ENCODE measurements at places on chromosomes 5 and 9. TPM values are rescaled to one million over a fixed set of nuclear protein-coding genes. Genes with fewer than 3 reads are reported as not detected.
A peak's percentile ranks its signal among the peaks of the same experiment; 100 is the strongest.

The PKN3 gene
- total RNA-seq = 16.9 TPM

The HMMR gene
- 2.8 TPM for total RNA-seq

The ARAP3 gene
- total RNA-seq = 0.44 TPM

The SGCD gene
- total RNA-seq = not detected

The UBE2QL1 gene
- 1.3 TPM for total RNA-seq

The NUTM2G gene
- not detected for total RNA-seq

The ADAMTS12 gene
- total RNA-seq = not detected

The KCTD16 gene
- not detected for total RNA-seq

GRCh38 chr5:67451640-67452279 lies 255.2 kb upstream of the CD180 start:
- DNase-seq = no peak

DNA sequence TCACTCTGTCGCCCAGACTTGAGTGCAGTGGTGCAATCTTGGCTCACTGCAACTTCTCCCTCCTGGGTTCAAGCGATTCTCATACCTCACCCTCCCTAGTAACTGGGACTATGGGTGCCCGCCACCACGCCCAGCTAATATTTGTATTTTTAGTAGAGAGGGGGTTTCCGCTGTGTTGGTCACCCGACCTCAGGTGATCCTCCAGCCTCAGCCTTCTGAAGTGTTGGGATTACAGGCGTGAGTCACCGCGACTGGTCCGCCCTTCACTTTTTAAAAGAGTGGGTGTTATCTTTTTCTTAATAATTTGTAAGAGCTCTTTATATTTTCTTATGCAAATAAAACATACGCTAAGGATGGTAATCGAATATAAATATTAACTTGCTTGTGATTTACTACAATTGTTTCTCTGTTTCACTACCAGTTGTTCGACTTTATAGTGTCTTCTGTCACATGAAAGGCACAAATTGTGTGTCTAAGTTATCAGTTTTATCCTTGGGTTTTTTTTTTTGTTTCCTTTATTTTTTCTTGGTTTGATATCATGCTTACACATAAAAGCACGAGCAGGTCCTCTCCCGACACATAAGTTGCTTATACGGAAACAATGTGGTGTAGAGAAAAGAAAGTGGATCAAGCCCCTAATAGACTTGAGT lies 1.9 kb upstream of the GPBP1 start:
- DNase-seq = peak; percentile 25

GRCh38 chr9:103410059-103410458 lies 414.9 kb downstream of the CYLC2 start:
- DNase-seq = no peak

GRCh38 chr9:68637020-68637419 lies 68.0 kb upstream of the PIP5K1B start:
- DNase-seq = no peak

DNA sequence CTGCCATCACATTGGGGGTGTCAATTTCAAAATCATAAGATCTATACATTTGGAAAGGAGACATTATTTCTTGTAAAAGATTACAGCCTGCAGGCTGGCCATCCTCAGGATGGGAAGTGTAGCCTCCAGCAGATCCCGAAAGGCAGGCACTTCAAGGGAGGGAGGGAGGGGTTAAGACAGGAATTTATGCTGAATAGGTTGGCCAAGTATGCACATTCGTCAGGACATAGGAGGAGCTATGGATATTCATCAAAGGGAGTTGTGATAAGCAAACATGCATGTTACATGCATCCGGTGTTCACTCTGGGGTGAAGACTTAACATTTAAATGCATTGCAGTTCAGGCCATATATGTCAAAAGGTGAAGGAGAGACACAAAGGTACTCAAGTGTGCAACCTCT lies 119.4 kb downstream of the CEP120 start:
- no peak for DNase-seq

DNA sequence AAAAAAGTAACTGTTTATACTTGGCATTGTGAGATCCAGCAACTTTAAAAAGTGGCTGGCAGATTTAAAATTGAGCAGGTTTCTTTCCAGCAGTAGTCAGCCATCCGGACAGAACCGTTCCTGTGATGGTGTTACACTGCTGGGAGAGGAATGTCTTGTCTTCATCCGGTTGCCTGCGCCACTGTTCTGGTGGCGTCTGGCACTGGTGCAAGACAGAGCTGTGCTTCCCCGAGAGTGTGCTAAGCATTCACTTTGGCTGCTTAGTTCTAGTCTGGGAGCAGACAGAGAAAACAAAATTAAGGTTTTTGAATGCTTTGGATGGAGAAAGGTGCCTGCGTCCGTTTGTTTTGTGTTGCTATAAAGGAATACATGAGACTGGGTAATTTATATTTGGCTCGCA lies 35.5 kb upstream of the CREBRF start:
- DNase-seq = no peak

DNA sequence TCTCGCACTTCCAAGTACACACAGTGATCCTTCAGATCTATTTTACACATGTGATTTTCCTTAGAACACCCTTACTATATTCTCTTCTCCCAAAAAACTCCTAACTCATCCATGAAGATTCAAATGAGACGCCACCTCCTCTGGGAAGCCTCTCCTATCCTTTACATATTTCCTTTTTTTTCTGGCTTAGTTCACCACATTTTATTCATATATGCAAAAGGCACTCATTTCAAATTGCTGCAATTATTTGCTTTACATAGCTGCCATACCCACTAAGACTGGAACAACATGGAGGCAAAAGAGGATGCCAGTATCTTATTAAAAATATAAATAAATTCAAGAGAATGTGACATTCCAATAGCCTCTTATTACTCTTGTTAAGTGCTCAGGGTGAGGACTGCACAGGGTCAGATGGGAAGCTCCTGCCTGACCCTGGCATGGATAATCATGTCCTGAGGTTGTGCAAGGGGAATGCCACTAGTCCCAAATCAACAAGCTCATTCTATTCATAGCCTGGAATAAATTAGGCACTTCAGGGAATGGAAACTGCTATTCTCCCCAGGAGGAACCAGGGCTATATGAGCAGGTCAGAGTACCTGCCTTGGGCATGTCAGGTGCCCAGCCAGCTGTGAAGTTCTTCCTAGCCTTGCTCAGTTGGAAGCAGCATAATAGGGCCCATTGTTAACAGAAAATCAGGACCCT lies 262.9 kb downstream of the FBXL17 start:
- DNase-seq = no peak

DNA sequence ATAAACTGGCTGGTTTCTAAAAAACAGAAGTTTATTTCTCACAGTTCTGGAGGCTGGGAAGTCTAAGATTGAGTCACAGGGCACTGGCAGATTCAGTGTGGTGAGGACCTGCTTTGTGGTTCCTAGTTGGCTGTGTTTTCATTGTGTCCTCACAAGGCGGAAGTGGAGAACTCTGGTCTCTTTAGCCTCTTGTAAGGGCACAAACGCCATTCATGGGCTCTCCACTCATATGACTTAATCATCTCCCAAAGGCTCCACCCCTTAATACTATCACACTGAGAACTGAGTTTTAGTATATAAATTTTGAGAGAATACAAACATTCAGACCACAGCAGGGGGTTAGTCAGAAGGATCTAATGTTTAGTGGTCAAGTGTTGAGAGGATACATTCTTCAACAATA lies 208.2 kb downstream of the SEC61B start:
- DNase-seq = no peak

DNA sequence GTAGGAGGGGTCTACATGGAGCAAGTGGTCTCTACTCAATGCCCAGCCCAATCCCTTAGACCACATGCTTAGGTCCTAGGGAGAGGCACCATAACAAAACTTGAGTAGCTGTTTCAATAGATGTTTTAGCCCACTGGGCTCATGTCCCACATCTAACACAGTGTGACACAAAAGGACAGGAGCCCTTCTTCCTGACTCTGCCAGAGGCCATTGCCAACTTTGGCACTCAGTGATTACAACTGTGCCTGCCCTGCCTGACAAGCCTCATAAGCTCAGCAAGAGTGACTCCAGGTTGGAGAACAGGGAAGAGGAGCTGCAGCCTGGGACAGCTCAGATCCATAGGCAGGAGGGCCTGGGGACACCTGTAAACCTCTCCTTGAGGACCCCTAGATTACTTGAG lies 230.8 kb downstream of the ENC1 start:
- no peak for DNase-seq

DNA sequence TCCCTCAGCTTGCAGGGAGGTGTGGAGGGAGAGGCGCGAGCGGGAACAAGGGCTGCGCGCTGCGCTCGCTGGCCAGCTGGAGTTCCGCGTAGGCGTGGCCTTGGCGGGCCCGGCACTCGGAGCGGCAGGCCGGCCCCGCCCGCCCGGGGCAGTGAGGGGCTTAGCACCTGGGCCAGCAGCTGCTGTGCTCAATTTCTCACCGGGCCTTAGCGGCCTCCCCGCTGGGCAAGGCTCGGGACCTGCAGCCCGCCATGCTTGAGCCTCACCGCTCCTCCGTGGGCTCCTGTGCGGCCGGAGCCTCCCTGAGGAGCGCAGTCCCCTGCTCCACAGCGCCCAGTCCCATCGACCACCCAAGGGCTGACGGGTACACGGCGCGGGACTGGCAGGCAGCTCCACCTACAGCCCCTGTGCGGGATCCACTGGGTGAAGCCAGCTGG lies 1516.4 kb downstream of the EFNA5 start:
- no peak for DNase-seq

- DNase-seq = no peak
Observed at GRCh38 chr5:156254196-156254595, 72.8 kb upstream of the SGCD start.

- no peak for DNase-seq
Observed at GRCh38 chr9:72185561-72185960, 36.3 kb downstream of the GDA start.

DNA sequence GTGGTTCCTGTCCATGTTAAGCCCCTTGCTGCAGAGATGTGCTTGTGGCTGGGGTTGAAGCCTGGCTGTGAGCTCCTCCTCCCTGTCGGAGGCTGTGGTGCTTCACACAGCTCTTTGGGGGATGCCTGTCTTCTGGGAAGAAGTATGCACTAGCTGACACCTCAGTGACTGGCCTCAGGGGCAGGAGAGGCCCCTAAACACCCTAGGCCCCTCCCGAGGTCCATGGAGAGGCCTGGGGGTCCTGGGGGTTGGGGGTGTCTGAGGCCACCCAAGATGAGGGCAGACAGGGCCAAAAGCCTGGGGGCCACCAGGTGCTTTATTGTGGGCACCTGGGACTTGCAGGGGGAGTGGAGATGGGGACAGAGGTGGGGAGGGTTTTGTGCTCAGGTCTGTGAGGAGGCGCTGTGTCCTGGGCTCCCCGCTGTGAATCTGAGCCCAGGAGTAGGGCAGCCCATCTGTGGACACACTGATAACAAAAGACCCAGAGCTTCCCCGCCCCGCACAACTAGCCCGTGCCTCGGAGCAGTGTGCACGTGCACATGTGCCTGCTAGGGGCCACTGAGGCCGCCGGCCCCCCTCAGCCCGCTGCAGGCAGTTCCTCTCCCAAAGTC lies 92.0 kb downstream of the PHF2 start:
- no peak for DNase-seq

- no peak for DNase-seq
Observed at GRCh38 chr9:2676466-2676865, 40.8 kb upstream of the KCNV2 start.
